ENCODE measurements at places on chromosomes 2 and 18.
A peak's percentile ranks its signal among the peaks of the same experiment; 100 is the strongest.

GRCh38 chr2:206158563-206159345, 490 bp downstream of the NDUFS1 start:
- no peak for DNase-seq

GRCh38 chr18:48874701-48875162, 76.0 kb downstream of the SMAD7 start:
- DNase-seq, result no peak

- DNase-seq, result no peak
These were observed 704.6 kb downstream of the SATB2 start for GRCh38 chr2:198753101-198753500.

DNA sequence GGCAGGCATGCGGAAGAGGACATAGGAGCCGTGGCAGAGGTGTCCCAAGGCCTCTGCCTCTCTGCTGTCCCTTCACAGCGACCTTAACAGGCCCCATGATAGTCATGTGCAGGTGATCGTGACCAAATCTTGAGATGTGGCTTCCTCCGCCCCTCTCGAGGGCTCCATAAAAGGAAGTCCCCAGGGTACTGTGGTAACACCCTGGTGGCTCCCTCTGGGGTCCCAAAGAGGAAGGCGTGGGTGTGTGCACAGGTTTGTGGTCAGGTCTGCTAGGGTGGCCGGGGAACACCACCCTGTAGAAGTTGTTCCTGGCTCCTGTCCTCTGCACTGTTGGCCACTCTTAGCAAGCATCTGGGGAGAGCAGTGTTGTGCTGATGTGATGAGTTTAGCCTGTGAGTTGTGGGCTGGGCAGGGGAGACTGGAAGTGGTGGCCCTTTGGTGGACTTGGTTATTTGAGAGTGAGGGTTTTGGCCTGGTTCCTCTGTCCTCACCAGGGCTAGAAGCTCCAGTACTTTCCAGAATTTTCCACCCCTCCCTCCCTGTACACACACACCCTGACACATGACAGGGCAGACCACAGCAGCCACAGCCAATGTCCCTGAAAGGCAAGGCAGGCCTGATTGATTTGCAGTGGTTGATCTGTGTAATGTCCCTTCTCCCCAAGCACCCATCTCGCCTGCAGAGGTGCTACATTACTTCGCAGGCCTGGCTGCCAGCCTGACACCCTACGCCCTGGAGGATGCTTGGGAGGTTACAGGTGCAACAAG, 68.9 kb upstream of the BOD1L2 start:
- DNase-seq, result no peak

GRCh38 chr2:181621779-181622490, 35.0 kb downstream of the CERKL start:
- DNase-seq, result no peak

DNA sequence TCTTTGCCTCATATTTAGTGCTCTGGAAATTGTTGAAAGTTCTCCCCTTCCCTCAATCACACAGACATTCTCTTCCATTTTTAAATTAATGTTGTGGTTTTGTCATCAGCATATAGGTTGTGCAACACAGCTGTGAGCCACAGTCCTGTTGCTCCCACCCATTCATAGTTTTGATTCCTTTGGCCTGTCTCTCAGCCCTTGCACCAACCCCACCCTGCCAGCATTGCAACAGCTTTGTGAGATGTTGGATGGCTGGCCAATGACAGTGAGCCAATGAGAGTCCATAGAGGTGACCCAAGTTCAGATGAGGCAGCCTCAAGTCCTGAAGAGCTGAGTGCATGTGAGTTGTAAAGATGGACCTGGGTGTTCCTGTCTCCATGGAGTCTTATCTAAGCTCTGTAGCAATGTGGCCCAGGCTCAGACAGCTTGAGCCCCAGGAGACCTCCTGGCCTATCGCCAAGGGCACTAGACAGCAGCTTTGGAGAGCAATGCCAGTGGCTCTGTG, 775.5 kb downstream of the RNF144A start:
- DNase-seq, result peak; percentile 85

DNA sequence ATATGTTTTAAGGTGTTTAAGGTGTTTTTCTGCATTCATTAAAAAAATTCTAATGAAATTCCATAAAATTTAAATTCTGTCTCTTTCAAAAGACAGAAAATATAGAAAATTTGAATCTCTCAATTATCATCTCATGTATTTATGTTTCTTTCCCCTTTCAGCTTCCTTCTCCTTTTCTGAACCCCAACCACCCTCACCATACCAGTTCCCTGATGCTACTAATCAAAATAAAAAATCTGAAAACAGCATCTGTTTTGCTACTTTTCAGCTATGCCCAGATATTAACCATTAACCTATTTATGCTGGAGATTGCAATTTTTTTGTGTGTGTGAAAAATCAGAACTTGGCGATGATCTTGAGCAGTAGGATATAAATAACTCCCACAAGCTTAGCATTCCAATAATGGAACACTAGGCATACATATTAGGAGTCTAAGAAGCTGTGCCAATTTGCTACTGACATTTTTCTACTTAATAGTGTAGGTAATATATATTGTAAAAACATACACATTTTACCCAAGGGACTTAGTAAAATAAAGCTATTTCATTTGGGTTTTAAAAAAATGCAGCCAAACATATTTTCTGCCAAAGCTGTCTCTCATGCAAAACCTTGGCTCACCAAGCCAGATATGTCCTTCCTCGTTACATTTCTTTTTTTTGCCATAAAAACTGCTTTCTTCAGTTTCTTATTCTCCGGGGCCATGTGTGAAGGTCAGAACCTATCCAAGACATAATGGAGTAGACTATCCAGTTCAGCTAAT, 32.6 kb upstream of the AGPS start:
- DNase-seq, result no peak

GRCh38 chr2:165630236-165630635, 160.7 kb downstream of the CSRNP3 start:
- no peak for DNase-seq

DNA sequence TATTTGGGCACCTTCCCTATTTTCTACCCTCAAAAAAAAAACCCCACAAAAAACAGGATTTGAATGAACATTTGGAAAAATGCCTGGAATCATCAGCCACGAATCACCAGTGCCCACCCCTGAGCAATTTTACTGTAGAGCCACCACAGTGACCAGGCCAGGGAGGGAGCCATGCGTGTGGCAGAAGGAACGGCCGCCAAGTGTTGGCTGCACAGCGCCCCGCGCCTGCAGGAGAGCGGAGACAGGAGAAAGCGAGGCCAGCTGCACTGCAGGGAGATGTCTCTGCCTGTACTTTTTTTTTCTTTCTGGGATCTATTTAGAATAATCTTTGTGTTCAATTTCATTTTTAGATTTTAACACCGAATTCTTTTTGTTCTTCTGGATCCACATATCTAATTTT, 269.3 kb upstream of the RAB12 start:
- no peak for DNase-seq

DNA sequence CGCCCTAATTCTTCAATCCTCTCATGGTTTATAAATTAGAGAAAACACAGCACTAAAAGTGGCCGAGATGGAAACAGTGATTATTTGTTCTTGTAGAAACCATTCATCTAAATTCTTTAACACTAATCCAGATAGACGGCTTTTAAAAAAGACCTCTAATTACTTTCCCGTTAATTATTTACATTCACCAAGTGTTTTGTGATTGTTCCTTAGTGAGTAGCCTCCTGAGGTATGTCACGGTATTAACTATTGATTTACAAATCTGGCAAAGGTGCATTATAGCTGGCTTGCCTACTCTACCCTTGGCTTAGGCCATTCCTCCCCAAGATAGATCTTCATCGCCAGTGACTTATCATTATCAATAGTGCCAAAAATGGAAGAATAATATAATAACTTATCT, 436.4 kb upstream of the ST6GAL2 start:
- no peak for DNase-seq

GRCh38 chr2:80016171-80016570, 288.4 kb downstream of the LRRTM1 start:
- DNase-seq, result no peak

GRCh38 chr2:8543060-8543382, 138.8 kb upstream of the ID2 start:
- DNase-seq, result no peak

GRCh38 chr2:59858540-59858939, 694.9 kb downstream of the BCL11A start:
- DNase-seq, result no peak

DNA sequence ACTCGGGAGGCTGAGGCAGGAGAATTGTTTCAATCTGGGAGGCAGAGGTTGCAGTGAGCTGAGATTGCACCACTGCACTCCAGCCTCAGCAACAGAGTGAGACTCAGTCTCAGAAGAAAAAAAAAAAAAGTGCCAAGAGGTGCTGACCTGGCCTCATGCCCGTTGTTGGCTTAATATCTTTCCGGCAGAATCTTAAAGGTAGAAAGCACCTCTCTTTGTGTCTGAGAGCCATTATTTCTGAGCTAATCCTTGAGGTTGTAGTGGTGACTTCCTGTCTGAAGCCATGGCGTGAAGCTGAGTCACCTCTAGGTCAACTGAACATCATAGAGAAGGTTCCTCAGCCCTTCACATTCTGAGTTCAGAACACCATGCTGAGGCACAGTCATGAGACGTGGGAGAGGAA, 60.4 kb downstream of the WDSUB1 start:
- DNase-seq, result no peak

- no peak for DNase-seq
These were observed 266.6 kb downstream of the TFCP2L1 start for GRCh38 chr2:121018136-121019061.

DNA sequence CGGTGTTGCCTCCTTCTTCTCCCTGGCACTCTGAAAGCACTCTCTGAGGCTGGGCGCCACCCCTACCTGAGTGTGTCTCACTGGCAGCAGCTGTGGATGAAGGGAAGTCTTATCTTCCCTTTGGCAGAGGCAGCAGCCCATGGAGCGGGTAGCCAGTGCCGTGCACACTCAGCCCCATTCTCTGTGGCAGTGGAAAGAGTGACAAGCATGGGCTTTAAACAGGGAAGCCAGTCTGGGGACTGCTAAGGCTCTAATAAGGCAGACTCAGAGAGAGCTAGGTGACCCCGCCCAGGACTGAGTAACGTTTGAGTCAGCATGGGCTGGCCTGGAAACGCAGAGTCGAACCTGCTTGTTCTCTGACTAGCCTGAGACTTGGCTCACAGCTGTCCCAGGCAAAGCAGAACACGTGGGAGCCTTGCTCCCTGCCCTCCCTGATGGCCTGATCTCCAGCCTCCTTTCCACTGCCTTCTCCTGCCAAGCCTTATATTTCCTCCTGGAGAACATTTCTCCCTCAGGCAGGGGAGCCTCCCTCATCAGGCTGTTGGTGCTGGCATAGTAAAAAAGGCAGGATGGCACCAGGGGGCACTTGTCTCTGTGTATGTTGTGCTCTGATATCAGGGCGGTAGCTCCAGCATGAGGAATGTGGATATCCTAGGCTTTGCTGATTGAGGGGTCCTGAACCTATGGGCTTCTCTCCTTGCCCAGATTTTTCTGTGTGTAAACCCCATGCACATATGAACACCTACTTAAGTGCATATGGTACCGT, 93.9 kb upstream of the LGALSL start:
- peak; percentile 23 for DNase-seq

- no peak for DNase-seq
These were observed 550.4 kb downstream of the ARHGAP15 start for GRCh38 chr2:143679617-143680016.

DNA sequence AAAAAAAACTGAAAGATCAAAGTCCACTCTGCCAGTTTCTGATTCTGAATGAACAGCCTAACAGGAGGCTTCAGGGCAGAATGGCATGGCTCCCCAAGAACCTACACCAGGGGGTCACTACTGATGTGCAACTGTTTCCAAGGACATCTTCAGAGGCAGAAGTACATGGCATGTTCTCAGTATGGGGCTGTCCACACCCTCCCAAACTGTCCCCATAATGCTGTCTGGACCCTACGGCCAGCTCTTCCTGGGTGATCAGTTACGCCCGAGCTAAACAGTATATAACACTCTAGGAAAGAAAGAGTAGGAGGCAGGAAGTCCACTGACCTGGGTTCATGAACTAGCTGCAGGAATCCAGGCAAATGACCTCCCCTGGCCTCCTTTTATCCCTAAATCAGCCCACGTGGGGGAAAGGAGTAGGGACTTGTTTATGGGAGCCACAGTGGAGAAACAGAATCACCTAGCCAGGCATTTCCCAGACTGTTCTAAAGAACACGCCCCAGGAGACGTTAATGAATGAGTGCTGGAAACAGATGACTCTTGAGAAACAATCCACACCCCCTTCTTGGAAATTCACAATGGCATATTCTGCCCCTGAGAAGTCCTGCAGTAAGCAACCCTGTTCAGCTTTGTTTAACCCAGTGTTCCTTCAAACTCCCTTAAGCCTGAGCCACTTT, 2.5 kb downstream of the TMBIM1 start:
- DNase-seq, result no peak

DNA sequence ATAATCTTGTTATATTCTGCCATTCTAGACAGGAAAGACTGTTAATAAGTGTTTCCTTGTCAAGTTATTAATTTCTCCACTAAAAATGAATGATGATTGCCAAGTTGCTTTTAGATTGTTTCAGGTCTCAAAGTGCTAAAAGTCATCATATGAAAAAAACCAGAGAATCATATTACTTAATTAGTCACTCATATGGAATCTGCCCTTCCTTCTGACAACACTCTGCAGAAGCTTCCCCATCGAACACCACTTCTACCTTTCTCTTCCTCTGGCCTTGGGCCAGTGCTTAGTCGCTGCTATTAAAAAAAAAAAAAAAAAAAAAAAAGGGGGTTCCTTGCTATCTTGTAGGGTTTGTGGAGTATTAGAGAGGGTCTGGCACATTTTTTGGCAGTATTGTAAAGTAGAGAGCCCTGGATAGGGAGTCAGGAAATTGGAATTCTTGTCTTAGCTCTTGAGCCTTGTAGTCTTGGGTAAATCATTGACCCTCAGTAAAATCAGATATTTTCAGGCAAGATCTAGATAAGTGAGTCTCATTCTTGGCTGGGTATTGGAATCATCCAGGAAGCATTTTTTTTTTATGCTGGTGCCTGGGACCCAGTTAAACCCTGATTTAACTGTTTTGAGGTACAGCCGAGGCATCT, 141.7 kb upstream of the CCDC68 start:
- no peak for DNase-seq

DNA sequence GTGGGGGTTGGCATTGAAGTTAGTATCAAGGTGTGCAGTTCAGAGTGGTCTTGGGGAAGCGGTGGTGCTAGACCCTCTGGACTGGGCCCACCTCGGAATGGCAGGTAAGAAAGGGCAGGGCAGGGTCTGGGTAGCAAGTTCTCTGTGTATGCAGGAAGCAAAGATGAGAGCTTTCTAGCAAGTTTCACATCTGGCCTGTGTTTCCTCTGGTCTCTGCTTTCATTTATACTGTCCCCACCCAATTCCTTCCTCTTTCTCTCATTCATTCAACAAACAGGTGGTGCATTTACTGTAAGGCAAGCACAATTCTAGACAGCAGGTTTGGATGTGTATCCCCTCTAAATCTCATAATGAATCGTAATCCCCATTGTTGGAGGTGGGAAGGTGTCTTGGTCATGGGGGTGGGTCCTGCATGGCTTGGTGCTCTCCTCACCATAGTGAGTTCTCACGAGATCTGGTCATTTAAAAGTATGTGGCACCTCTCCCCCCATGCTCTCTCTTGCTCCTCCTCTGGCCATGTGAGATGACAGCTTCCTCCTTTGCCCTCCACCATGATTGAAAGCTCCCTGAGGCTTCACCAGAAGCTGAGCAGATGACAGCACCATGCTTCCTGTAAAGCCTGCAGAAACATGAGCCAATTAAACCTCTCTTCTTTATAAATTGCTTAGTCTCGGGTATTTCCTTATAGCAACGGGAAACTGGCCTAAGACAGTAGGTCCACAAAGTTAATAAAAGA, 51.8 kb downstream of the PKDCC start:
- DNase-seq, result no peak

GRCh38 chr2:31151501-31151900, 13.3 kb upstream of the GALNT14 start:
- DNase-seq, result peak; percentile 21
